CMK (cell line): ENCODE measurements at places on chromosomes 7 and 10.

DNA sequence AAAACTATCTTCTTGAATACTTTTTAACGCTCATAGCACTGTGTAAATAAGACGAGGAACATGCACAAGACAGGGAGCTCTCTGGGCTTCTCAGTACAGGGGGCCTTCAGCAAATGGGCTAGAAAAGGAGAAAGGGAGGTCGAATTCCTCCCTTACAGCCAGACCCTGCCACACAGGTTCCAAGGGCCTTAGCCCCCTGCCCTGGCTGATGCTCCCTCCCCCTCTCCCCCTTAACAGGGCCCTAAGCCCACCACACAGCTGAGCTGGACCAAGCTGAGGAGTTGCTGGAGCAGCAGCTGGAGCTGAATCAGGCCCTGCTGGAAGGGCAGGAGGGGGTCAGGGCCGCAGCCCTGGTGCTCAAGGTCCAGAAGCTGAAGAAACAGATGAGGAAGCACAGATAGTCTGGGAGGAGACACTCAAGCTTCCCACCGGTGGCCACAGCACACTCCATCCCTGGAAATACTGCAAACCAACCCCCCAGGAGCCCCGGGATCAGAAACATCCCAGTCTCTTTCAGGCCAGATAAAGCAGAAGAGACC, 153.9 kb downstream of the SNX13 start:
- DNase-seq, result no peak

DNA sequence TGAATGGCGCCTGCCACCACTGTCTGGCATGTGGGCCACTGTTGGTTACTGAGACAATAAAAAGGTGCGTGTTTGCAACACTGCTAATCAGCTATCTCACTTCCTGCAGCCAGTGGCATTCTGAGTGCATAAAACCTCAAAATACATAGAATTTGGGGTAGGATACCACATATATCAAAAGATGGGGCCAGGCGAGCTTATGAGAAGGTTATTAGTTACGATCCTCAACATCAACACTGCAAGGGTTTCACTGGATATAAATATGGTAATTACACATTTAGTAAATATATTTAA, 200.2 kb downstream of the WDR37 start:
- DNase-seq, result no peak

DNA sequence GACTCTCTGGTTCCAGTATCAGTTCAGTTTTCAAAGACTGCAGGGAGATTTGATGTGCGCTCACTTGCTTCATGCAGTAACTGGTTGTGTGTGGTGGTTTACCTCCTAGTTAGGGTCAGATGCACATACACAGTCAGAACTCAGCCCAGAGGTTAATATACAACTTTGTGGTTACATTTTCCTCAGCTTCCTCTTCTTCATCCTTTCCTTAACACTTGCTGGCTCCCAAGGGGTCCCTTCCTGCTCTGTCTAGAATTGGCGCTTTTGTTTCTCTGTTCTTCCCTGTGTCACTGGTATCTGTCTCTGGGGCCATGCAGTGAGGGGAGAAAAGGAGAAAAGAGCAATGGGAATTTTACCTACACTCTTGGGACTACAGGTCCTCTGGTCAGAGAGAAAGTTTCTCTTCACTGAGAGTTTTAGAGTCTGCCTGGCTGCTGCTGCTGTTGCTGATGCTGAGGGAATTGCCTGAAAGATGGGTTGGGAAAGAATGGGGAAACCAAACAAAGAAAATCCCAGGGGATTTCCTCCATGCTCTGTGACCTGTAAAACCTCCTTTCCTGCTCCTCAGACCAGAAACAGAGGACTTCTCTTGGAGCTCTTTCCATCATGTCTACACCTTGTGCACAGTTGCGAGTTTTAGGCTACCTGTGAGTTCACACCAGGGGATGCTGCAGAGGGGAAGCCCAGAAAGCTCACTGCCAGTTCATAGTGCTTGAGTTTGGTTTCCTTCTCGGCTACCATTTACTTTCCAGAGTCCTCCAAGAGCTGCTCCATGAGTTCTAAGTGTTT, 74.6 kb downstream of the WDFY4 start:
- DNase-seq, result no peak

GRCh38 chr10:60293581-60294175, 96.0 kb downstream of the ANK3 start:
- DNase-seq, result no peak

GRCh38 chr7:158955146-158955870, 99.0 kb downstream of the DYNC2I1 start:
- no peak for DNase-seq

DNA sequence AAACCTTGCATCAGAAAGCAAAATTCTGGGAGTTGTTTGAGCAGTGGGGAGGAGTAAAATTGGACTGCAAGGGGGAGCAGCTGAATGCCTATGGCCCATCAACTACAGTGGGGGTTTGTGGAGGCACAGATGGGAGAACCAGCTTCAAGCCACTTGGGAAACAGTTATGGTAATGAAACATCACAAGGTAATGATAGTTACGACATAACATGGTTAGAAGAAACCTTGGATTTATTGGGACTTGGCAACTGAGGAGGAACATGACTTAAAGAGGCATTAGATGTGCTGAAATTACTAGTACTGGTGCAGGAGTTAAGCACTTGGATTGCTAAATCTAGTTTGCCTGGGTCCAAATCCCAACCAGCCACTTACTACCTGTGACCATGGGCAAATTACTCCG, 868.4 kb downstream of the KCNMA1 start:
- DNase-seq, result no peak
